ENCODE measurements at places on chromosomes 1 and 21. TPM values are rescaled to one million over a fixed set of nuclear protein-coding genes. Genes with fewer than 3 reads are reported as not detected.

DNA sequence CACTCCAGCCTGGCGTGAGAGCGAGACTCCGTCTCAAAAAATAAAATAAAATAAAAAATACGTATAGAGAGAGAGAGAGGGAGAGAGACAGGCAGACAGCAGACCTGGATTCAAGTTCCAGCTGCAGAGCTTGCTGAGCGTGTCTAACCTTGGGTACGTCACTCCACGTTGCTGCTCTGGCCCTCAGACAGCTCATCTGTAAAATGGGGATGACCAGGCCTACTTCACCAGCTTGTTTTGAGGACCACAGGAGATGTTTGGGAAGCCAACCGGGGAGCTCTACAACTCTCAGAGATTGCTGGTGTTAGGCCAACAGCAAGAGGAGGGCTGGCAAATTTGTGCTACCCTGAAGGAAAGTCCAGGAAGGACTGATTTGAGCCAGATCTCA lies 499 bp upstream of the TRAF5 start:
- DNase-seq = no peak

DNA sequence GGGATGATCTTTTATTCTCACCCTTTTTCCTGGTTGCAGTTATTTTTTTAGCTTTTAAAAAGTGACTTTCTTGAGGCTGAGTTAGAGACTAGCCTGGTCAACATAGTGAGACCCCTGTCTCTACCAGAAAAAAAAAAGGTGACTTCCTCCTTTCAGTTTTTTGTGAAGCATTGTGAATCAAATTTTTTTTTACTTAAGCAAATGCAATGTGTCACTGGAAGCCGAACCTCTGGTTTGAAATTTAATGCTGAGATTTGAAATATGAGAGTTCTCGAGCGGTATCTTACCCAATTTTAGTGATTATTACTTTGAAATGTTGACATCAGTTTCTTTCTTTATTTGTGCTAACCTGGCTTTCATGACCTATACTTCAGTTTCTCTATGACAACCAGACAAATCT lies 3.6 kb downstream of the CAP1 start:
- no peak for DNase-seq

DNA sequence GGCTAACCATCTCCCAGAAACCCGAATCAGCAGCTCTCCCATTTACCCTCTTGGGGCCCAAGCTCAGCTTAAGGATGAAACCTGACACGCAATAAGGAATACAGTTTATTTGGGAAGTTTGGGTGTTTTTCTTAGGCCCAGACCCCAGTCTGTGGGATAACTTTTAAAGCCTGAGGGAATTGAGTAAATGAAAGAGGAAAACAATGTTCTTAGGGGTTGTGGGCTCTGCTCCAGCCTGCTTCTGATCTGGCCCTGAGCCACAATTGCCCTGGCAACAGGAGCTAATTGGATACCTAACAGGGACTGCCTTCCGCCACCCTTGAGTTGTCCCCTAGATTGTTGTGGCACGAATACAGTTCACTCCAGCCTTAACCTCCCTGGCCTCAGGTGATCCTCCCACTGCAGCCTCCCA lies 20.1 kb downstream of the DYRK3 start:
- DNase-seq = no peak

The REN gene
- 0.81 TPM for total RNA-seq

The SHE gene
- total RNA-seq = 48.3 TPM

The TCEA3 gene
- 39.4 TPM for total RNA-seq

The PLPPR4 gene
- total RNA-seq = 3.0 TPM

The NBPF4 gene
- total RNA-seq = not detected

The OLIG2 gene
- not detected for total RNA-seq

Measured in upper lobe of right lung (tissue), 1 donor.